ENCODE measurements at places on chromosomes 1 and 21. TPM values are rescaled to one million over a fixed set of nuclear protein-coding genes. Genes with fewer than 3 reads are reported as not detected.

DNA sequence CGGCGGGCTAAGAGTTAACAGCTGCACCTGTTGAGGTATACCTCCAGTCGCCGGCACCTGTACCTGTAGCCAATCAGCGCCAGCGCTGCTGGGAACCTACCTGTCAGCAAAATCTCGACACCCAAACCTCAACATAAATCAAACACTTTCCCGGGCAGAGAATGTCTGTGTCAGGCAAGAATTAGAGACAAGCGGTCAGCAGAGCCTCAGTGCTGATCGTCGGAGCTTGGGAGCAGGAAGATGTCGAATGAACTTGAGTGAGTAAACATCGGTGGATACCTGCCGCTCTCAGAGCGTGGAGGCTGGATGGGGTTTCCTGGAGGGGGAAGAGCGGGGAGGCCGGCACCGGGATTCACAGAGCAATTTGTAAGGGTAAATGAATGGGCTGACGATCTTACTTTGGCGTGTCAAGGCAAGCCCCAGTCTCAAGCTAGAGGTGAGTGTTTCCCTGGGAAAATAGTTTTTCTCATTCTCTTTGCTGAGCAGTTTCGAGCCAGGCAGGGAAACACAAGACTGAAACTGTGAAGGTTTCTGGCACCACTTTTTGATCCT, at the start of gene GRHL3:
TSS of gene GRHL3 (plus strand) at position 46 of the 552 bp plus-strand sequence. CDS start at position 241, 195 bp downstream.
- no peak for DNase-seq

GRCh38 chr1:47992720-47993415, 4.3 kb downstream of the TRABD2B start:
- DNase-seq, result no peak

- peak; percentile 17 for DNase-seq
These were observed 89.5 kb upstream of the CD53 start for GRCh38 chr1:110783292-110783918.

DNA sequence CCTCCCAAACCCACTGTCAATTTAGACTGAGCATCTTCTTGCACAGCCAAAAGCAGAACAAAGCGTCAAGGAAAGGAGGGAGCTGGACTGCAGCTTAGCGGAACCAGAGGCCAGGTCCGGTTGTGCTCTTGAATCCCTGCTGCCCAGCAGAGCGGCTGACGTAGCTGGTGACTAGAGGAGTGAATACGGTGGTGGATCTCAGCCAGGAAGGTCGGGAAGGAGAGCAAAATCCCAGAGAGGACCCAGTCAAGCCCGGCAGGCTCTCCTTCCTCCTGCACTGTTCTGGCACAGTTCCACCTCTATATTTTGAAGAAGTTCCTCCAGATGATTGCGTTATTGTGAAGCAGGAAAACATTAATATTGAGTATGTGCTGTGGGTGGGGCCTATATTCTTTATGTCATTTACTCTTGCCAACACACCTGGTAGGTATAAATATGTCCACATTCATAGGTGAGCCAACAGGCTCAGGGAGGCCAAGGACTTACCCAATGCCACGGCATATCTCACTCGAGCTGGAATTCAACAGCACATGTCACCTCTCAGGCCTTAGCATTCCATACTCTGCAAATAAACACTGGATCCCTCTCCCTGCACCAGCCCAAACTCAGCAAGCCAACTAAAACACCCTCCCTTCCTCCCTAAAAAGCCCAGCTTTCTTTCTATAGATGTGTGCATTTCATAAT, 23.6 kb upstream of the ABCB10 start:
- no peak for DNase-seq

DNA sequence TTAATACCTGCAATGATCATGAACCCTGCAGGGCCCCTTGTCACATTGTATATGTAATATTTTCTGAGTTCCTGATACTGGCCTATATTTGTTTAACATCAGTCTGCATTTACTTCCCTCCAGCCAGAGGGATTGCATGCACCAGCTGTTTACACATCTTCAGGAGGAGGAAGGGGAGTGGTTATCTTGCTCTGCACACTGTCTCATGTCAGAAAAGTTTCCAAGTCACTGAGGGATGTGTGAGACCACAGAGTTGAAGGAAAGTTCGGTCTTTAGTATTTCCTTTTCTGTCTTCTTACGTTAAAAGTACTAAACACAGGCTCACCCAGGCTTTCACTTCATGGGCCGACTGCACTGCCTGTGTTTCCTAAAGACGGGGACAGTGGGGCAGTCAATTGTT, 574.1 kb downstream of the LMO4 start:
- DNase-seq, result no peak

GRCh38 chr21:33684068-33684467, 41.8 kb downstream of the ITSN1 start:
- no peak for DNase-seq

- peak; percentile 91 for DNase-seq
These were observed 76.8 kb upstream of the AKT3 start for GRCh38 chr1:243926803-243927245.

Gene TM2D1
- 41.1 TPM for total RNA-seq

Gene PDZK1
- 0.14 TPM for total RNA-seq

Gene AGPAT3
- total RNA-seq, result 80.9 TPM

Gene KRTAP19-3
- total RNA-seq, result not detected

Gene GPR37L1
- not detected for total RNA-seq

Gene OR2G6
- total RNA-seq, result not detected

Gene MCOLN3
- total RNA-seq, result not detected

Gene HSD3B1
- total RNA-seq, result not detected

Gene KCNK2
- total RNA-seq, result not detected
